GM13976 (cell line): ENCODE measurements at places on chromosomes 16 and 17.

DNA sequence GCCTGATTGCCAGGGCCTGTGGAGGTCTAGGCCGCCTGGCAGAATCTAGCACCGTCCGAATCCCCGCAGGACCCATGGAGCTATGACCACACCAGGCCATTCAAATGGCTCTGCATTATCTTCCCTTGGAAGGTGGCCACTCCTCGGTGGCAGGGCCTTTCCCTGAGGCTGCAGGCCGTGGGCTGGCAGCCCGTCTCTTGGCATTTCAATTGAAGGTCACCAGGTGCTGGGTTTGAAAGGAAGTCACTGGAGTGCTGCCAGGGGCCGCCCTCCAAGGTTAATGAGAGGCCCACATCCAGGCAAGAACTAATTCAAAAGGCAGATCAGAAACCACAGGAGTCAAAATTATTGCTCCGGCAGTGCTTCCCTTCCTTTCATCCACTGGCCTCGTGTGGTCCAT, 27.7 kb upstream of the CACNG5 start:
- DNase-seq, result no peak

DNA sequence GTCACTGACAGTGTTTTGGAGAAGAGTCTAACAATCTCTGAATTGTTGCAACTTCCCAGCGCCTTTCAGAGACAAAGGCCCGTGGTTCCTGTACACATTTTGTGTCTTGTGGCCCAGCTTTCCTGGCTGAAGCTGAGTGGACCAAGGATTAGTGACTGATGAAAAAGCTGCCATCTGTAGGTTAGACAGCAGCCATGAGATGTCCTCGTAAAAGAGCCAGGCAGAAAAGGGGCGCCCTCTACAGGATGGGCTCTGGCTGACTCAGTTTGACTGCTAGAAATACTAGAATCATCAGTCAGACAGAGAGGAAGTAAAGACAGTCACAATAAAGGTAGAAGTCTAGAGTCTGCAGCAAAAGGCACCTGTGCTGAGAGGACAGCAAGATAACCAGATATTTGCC, 26.5 kb upstream of the NF1 start:
- peak; percentile 57 for DNase-seq

GRCh38 chr17:32720671-32721070, 156.3 kb downstream of the MYO1D start:
- no peak for DNase-seq

DNA sequence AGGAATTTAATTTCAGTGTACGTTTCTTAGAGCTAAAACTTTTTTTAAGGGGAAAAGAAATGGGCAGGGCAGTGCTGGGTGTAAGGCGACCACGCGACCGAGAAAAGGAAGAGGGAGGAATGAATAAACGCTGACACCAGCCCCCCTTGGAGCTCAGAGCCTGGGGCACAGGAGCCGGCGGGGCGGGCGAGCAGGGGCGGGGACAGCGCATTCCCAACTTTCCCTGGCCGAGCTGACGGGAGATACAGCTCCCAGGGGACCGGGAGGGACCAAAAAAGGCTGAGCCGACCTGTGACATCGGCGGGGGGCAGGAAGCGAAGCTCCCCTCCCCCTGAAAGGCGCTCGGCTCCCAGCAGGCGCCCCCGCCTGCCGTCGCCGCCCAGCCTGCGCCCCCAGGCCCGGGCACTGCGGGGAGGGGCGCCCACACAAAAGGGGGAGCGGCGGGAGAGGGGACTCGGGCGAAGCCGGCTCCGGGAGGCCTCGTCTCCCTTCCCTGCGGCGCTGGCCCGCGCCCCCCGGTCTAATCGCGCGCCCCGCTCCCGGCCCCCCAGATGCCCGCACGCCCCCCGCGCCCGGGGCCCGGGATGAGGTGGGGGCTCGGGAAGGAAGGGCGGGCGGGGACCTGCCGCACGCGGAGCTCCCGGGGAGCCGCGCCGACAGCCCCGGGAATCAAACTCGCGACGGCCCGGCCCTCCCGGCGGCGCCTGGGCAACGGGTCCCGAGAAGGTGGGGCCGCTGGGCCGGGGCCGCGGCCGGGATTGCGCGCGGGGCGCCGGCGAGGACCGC, 622 bp downstream of the CUEDC1 start:
- DNase-seq, result no peak

- no peak for DNase-seq
Observed at GRCh38 chr16:24883714-24884151, 38.0 kb downstream of the SLC5A11 start.

GRCh38 chr16:49061137-49061714, 220.4 kb downstream of the CBLN1 start:
- DNase-seq, result no peak

- no peak for DNase-seq
Observed at GRCh38 chr17:79211061-79211770, 136.6 kb downstream of the ENGASE start.
